ENCODE measurements at places on chromosomes 2 and 18.
A peak's percentile ranks its signal among the peaks of the same experiment; 100 is the strongest.

DNA sequence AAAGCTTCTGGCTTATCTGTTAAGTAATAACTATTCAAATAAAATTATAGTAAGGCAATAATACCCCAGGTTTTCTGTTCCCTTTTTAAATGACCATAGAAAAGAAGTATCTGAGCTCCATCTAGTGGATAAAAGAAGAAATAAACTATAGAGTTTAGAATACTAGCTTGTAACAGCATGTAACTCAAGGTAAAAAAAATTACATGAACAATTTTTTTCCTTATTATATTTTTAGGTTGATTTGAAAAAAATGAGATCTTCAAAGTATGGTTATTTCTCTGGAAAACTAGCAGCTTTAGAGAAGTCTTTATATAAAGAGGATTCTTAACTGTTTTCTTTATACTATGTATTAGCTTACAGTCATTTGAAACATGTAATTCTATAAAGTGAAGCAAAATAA, 58.1 kb downstream of the NCKAP1 start:
- DNase-seq: peak; percentile 34

DNA sequence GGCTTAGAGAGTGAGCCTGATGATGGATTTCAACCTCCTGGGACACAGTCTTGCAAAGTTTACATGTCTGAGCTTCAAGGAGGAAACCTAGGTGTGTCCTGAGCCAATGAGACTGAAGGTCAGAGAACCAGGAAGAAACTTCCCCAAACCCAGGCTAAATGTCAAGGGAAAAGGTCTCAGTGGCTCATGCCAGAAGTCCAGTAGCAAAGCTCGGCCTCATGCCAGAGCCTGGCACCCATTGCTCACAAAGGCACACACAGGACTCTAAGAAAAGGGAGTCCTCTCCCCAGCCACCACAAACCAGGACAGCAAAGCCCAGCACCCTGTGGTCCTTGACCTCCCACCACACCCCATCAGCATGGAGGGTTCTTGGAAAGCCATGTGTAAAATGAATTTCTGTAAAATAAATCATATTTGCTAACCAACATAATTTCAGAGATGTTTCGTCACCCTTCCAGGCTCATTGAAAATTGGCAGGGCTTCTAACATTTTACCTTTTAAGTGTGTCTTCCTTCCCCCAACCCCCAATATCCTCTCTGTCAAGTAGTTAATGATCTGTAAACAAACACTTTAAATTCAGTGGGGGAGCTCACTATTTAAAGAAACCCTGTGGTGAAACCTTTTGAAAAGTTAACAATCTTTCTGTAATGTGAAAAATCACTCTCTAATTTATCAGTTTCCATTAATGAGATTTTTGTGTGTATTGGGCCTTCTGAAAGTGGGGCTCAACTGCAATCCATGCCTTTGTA, 77.1 kb downstream of the BCL11A start:
- no peak for DNase-seq

DNA sequence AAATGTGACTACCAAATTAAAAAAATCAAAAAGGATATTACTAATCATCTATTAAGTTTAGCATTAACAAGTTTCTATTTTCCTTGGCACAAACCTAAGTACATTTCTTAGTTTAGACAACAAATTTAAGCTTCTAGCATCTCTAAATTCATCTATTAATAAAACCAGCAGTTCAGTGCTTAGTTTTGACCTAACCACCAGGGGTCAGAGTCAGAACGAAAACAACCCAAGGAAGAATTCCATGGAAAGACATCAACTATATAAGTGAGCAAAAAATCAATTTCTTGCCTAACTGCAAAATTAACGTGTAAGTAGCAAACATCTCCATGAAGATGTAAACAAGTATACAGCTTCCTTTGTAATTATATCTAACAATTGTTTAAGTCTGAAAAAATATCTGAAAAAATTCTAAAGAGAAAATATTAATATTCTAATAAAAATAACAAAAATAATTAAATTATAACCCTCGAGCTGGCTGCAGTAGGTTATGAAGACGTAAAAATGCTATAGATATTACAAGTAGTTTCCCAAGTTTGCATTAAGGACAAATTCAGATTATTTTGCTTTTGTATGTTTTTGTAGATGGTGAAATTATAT, 83.7 kb downstream of the CERKL start:
- DNase-seq: no peak

DNA sequence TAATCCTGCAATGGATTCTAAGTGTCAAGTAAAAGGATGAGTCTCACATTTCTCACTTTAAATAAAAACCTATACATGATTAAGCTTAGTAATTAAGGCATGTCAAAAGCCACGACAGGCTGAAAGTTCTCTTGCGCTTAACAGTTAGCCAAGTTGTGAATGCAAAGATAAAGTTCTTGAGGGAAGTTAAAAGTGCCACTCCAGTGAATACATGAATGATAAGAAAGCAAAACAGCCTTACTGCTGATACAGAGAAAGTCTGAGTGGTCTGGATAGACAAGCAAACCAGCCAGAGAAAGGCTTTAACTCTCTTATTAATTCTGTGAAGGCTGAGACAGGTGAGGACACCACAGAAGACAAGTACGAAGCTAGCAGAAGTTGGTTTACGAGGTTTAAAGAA, 12.7 kb downstream of the THOC1 start:
- no peak for DNase-seq

DNA sequence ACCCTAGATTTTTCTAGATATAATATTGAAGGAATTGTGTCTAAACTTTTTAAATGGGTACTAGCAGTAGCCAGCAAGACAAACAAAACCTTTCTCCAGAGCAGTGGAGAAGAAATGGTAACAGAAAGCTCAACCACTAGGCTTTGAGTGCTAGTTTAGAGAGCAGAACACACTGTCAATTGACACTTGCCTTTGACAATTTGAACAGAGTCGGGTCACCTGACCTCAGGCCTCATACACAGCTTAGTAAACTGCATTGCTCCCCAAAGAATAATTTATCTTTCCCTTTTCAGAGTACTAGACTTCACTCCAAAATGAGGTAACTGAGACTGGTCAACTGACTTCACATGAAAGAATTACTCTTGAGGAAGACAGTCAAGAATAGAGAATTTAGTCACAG, 48.6 kb downstream of the FIGN start:
- no peak for DNase-seq

Measured in GM13977 (cell line).